ENCODE measurements at places on chromosomes 6 and 20.

GRCh38 chr6:110653381-110653780, 161.9 kb downstream of the CDK19 start:
- no peak for DNase-seq

- no peak for DNase-seq
These were observed 14.0 kb downstream of the SPATS1 start for GRCh38 chr6:44356487-44356886.

DNA sequence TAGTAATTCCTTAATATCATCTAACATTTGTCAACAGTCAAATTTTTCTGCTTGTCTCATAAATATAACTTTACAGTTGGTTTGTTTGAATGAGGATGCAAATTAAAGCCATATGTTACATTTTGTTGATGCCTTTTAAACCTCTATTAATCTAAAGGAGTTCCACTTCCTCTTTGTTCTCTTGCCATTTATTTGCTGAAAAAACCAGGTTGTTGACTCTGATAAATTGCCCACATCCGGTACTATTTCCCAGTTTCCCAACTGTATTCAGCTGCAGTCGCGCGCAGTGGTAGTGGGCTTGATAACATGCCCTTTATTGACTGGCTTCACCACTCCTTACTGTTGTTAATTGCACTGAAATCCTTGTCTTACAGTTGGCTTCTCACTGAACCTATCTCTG, 32.8 kb upstream of the SIRPB2 start:
- no peak for DNase-seq

GRCh38 chr6:36126553-36127458, 3.5 kb upstream of the MAPK13 start:
- DNase-seq: no peak

DNA sequence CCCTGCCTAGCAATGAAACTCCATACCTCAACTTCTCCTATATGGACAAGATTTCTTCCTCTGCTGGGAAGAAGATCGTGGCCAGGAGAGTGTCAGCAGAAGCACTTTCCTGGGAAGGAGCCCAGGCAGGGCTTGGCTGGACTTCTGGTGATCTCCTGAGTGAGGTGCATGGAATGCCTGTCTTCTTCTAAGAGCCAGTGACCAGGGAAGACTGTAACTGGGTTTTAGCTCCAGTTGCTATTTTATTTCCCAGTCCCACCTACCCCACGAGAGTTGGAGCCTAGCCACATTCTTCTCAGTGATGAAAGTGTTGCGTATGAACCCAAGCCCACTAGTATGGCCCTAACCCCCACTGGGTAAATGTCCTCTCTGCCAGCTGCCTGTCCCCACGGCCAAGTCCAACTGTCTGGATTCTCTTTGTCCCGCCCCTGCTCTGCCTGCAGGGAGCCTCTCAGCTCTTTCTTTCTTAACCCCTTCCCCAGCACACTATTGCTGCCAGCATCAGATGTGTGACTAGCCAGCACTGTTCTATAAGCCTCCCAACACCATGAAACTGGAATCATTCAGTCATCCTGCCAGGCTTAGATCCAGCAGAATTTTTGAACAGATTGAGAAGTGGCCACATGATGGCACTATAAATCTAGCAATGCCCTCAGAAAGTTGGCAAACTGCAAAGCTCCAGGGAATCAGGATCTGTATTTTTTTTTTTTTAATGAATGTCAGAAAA, 69.8 kb upstream of the FAM184A start:
- DNase-seq: peak; percentile 44

DNA sequence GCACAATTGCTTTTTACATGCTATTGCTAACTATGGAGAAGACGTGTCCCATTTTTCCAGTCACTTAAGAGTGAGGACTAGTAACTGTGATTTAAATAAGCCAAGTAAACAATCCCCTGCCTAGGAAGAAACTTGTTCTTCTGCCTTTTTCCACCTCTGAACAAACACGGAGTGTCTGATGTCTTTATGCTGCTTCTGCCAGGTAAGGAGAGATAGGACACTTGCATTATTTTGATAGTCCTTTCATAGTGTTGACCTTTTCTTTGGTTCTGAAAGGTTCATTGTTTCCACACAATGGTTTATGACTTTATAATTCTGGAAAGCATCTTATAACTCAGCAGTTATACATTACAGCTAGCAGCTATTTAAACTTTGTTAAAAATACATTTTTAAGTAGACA, 8.4 kb downstream of the LRP11 start:
- DNase-seq: no peak

DNA sequence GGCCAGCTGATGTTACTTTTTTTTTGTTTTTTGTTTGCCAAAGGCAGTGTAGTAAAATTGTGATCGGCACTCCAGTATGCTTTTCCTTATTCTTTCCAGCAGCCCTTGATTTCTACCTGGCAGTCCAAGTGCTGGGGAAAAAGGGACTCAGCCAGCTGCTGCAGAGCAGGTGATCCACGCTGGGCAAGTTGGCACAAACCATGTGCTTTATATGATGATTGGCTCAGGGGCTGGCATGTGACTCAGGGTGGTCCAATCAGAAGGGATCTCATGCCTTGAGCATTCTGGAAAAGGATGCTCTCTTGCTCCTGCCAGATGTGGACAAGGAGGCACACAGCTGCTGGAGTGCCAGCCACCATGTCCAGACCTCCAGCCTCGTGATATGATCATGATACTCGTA, 54.5 kb downstream of the SULF2 start:
- no peak for DNase-seq

DNA sequence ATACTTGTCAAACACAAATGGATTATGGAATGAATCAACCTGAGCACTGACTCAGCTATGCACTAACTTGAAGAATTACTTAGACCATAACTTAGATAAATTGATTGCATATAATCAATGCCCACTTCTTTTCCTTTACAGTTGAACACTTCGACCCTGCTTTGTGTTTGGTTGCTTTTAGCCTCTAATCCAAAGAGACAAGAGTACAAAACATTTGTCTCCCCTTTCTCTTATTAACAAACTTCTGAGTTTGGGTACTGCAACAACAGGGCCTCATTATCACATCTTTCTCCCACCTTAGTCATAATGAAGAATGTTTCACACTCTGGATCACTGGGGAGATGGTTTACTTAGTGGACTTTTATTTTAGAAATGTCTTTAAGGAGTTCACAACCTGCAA, 2.6 kb upstream of the TAAR6 start:
- no peak for DNase-seq

DNA sequence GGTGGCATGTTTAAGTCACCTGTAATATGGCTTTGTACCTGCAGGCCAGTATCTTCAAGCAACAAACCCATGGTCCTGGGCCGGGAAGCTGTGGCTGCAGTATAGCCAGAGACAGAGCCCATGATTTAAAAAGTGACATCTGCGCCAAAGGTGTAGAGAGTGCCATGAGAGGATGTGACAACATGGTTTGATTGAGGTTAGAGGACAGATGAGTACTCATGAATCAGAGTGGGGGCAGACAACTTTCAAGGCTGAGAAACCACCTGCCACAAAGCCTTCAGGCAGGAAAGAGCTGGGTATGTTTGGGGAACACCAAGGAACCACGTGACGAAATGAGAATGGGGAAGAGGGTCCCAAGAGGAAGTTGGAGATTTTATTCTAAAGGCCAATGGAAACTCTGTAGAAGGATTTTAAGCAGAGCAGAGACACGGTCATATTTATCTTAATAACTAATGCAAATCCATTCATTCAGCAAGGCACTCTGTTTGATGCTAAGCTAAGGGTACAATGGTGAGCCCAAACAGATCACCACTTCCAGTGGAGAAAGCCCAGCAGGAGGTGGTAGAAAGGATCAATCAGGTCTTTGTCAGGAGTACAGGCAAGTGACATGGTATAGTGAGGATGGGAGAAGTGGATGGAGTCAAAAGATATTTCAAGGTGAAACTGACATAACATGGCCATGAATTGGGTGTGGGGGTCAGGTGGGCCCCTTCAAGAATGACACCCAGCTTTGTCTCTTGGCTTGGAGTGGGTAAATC, 3.4 kb upstream of the MICAL1 start:
- DNase-seq: peak; percentile 50

DNA sequence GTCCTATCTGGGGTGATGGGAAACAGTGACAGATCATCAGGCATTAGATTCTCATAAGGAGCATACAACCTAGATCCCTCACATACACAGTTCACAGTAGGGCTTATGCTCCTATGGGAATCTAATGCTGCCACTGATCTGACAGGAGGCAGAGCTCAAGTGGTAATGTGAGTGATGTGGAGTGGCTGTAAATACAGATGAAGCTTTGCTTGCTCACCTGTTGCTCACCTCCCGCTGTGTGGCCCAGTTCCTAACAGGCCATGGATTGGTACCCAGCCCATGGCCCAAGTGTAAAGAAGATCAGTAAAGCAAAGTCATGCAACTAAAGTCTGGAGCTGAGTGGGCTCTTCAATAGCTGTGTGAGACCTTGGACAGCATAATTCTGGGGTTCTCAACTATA, 65.9 kb downstream of the PKIB start:
- no peak for DNase-seq

DNA sequence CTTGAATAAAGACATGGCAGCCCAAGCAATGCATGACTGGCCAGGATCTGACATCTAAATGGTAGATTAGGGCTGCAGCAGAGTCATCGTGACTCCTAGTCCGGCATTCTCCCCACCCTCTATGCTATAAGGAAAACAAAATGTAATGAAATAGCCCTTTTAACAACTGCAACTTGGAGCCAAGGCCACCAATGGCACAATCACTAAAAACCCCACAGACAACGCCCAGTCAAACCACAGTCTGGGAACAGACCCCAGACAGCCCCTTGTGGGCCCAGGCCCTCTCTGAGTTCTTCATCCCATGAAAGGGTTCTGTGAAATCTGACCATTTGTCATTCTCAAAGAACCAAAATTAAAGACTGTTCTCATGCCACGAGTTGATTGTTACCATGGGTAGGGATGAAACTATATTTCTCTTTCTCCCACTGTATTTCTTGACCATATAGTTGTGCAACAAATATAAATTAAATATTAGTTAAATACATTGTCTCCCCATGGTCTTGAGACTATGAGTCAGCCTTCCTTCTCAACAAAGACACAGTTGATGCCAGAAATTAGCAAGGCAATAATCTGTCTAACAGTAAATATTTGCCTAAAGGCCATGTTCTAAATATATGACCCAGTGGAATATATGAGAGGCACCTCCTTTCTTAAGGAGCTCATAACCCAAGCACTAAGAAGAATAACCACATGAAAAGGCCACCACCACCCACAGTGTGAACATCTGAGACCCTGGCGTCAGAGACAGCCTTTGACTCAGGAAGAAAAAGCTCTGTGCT, 85.6 kb upstream of the SSTR4 start:
- no peak for DNase-seq

DNA sequence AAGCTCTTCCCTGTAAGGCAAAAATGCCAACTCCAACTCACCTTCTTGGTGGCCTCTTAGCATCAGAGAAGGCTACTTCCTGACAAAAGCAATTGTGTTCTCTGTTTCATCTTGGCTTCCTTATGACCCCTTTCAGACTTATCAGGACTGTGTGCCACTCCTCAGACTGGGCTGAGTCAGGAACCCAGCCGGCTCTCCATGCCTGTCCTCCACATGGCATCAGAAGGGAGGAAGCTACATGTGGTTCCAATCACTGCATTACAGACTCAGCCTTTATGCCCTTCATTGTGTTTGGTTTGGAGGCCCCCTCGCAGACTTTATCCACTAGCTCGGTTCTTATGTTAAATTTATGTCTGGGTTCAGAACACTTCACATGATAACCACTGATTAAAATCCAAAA, 142.5 kb downstream of the SLC24A3 start:
- no peak for DNase-seq
